CD4-positive, alpha-beta T cell treated with Interleukin-17A for 1 hour (primary cell): ENCODE measurements at places on chromosomes 12 and 14.

GRCh38 chr14:58027904-58028303 is 124.1 kb downstream of the ARMH4 start:
- DNase-seq, result no peak

DNA sequence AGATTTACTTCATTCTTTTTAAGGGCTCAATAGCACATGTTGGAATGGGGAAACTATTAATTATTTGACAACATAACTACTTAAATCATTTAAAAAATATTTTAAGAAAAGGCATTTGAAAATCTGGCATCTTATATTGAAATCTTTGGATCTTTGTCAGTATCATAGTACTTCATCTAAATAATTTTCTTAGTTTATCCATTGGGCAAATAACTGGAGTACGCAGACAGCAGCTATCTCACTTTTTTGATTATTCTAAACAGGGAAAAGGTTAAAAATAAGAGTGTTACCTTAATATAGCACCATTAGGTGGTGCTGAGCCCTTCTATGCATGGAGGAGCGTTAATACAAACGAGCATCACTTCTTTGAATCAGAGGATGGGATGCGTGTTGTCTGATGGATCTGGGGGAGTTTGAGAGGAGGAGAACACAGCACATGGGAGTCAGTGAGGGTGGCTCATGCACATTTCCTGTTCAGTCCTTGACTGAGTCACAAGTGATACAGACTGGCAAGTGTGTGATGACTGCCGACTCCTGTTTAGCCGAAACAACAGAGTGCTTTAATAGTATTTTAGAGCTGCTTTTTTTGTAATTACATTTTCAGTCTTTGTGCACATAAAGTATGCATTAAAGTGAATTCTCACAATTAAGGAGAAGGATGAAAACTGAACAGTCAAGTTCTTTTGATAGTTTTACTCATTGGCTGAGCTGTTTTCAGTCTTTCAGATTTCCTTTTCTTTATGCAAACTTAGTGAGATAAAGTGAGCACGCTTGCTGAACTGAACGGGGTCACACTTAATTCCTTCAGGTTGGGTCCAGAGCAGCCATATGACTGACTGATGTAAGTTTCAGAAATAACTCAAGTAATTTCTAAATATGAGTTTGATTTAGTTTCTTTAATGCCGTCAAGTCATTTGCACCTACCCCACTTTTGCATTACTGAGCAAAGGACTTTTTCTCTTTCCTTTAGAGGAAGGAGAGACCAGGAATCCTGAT is 92.7 kb downstream of the DIP2B start:
- DNase-seq, result peak; percentile 33

DNA sequence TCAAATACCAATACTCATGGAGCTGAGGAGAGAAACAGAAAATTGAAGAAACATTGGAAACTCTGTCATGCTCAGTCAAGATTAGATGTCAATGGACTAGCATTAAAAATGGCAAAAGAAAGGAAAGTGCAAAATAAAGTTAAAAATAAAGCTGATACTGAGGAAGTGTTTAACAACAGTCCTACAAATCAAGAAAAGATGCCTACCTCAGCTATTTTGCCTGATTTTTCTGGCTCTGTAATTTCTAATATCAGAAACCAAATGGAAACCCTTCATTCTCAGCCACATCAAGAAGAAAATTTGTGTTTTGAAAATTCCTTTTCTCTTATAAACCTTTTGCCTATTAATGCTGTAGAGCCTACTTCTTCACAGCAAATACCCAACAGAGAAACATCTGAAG is 40.5 kb downstream of the METTL25 start:
- no peak for DNase-seq

DNA sequence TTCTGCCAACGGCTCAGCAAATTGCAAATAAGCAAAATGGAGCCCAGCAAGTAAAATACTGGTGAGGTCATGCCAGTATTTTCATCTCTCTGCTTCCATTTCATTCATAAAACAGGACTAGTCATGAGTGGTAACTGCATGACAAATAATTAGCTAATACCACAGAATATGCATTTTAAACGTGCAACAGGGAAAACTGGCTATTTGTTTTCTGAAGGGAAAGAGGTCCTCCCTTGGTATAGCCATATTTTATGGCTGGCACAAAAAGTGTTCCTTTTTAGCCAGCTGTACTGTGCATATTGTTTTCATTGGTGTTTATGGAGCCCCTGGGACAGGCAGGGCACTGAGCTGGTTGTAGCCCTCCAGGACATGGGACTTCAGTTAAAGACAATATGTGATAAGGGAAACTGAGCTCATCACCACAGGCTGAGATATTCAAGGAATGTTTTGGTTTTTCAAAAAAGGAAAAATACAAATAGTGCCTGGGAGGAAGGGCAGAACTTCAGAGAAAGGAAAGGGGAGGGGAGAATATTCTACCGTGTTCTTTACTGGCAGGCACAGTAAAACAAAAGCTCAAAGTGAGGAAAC is 26.1 kb upstream of the FOXN3 start:
- DNase-seq, result no peak

DNA sequence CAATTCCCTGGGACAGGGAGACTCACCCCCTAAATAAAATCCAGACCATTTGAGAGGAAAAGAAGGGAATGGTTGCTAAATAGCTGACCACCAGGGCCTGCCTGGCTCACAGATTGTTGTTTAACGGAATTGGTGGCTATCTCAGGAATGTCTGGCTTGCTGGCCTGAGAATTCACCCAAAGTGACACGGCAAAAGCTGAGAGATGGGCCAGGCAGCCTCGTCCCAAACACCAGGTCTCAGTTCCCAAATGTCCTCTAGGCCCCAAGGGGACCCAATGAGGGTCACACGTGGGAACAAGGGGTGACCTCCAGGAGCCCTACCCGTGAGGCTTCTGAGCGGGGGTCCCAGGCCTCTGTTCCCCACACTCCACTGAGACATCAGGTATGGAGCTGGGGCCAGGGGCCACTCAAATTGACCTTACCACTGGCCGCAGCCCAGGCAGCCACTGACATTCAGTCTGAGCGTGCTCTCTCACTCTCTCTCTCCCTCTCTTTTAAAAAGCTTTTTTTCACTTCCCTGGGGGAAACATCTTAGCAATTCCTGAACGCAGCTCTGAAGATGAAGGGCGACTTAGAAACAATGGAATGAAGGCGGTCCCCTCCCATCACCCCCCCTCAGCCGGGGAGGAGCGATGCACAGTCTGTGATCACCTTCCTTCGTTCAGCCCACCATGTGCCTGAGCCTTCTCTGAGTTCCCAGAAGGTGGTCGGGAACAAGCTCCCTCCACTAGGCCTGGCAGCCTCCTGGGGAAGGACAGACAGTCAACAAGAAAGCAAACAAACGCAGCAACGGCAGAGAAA is 131.2 kb downstream of the SCARB1 start:
- no peak for DNase-seq

DNA sequence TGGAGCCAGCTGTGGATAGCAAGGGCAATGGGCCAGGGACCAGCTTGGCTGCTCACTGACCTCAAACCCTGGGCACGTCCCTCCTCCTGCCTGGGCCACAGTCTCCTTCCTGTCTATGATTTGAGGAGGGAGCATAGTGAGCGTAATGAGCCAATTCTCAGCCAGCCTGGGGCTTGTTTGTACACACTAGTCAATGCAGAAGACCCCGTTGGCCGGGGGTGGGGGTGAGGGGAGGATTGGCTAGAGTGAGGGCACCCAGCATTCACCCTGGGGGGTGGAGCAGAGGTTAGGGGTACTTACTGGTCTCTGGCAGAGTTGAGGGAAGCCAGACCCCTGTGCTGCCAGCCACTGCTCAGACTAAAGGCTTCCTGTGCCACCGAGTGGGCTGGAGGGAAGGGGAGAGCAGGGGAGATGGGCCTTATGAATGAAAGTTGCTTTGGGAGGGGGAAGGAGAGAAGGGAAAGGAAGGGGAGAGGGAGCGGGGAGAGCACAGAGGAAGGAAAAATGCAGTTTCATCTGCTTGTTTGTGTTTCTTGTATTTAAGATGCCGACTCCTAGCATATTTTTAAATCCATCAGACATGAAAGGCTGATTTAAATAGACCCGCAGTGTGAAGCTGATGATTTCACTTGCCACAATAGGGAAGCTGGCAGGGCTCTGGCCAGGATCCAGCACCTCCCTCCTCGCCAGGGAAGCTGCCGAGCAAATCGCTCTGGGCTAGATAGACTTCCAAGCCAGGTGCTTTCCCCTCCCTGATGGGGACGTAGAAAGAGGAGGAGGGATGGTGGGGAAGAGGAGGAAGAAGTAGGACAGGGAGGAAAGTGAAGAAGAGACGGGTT is 114.0 kb downstream of the PRMT8 start:
- DNase-seq, result no peak

DNA sequence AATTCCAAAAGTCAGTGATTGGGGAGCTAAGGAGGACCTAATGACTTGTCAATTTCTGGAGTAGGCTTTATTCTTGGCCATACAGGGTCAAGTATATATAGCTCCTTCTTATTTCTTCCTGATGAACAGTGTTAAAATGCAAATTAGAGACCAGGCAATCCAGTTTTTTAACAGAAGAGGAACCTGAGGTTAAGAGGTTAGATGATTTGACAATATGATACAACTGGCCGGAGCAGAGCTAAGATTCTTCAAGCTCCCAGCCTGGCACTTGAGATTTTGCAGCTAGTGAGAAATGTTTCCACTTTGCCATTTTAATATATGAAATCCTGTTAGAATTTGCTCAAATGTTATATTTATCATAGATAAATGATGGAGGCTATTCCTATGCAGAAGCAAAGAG is 204.0 kb downstream of the SSPN start:
- no peak for DNase-seq

DNA sequence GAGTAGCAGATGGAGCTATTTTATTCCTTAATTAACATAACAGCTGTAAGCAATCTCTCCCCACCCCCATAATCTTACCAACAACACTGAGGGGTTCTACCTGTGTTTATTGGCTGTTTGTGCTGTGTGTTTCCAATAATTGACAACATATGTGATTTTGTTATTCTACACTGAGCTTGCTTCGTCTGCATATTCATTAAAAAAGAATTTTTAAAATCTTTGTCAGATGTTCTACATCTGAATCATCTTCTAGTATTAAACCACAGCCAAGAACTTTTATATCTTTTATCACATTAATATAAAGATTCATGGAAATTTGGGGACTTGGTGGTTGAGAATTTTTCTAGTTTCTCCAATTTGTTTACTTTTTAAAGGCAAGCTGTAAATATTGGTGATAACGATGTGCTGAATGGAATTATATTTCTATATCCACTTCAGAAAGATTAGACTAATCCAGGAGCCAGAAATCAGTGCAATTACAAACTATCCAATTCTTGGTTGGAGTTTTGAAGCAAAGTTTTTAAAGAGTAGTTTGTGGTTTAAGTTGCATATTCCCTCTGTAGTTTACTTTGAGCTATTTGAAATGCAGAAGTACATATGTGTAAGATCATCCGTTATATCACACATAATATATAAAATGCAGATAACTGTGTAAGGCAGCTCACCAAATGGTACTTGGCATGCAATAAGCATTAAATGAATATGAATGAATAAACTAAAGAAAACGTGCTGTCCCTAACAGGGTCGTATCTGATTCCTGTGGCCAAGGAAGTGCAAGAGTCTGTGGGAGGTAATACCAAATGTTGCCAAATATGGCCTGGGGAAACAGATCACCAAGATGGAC is 206.9 kb downstream of the PELI2 start:
- DNase-seq, result no peak

DNA sequence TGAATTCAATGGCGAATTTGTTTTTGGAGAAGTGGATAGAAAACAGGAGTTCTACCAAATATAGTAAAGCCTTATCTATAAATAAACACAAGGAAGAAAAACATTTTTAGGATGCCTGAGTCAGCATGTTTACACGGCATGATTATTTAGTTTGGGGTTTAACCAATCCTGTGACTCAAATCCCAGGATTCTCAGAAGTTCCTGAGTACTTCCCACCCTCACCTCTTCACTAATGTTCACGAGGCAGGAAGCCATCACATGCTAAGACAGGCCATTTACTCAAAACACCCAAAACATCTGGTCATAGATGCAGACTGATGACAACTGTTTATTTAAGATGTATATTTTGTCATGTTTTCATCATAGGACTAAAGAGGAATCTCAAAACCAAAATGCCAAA is 3.4 kb upstream of the GLRX5 start:
- DNase-seq, result no peak

DNA sequence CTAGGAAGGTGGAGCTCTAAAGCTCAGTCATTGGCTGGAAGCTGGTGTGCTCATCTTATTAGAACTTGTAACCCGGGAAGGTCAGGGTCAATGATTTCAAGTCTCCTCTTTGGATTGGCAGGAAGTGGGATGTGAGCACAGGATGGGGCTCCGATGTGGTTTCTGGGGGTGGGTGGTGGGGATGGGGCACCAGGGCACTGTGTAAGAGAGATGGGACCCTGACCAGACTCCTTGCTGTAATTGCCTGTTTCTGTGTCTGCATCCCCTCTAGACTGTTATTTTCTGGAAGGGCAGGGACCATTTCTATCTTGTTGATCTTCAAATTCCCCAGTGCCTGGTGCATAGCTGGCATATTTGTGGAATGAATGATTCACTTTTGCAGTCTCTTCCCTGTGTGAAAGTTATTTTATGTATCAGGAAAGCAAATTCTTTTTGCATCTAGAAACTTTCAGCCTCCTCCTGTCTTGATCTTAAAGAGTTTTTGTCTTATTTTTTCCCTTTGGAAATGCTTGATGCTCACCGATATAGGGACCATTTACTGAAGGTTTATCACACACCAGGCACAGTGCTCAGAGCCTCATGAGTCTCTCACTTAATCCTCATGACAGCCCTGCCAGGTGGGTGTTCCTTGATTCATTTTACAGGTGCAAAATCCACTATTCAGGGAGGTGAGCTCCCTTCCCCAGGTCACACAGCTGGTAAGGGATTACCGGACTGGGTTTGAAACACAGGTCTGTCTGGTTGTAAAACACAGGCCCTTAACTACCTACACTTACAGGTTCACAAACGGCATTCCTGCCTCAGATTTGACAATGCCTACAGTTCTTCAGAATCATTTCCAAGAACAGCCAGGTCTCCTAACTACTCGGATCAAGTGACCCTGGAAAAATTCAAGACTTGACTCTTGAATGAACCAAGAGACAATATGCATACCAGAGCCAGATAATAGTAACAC is 86.9 kb upstream of the IGF1 start:
- DNase-seq, result no peak

DNA sequence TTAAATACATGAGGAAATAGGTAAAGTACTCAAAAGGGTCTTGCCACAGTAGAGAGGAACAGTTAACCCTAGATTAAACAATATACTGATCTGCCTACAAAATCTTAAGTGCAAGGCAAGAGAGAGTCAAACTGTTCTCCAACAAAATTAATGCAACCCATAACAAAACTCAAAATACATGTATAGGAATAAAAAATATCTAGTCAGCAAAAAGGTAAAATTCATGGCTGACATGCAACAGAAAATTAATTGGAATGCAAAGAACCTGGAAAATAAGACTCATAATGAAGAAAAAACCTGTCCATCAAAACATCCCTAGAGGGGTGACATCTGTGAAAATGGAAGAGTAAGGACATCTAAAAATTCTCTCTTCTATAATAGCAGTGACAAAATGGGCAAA is 173.6 kb downstream of the ADAMTS20 start:
- DNase-seq, result no peak

GRCh38 chr12:27577688-27578087 is 53.7 kb downstream of the PPFIBP1 start:
- no peak for DNase-seq
